Activated naive CD4-positive, alpha-beta T cell treated with Interleukin-2 at 50 U/mL for 16 hours (primary cell): ENCODE measurements at places on chromosomes 7 and 10.

GRCh38 chr7:114720725-114721124 lies 201.2 kb upstream of the MDFIC start:
- DNase-seq, result no peak

DNA sequence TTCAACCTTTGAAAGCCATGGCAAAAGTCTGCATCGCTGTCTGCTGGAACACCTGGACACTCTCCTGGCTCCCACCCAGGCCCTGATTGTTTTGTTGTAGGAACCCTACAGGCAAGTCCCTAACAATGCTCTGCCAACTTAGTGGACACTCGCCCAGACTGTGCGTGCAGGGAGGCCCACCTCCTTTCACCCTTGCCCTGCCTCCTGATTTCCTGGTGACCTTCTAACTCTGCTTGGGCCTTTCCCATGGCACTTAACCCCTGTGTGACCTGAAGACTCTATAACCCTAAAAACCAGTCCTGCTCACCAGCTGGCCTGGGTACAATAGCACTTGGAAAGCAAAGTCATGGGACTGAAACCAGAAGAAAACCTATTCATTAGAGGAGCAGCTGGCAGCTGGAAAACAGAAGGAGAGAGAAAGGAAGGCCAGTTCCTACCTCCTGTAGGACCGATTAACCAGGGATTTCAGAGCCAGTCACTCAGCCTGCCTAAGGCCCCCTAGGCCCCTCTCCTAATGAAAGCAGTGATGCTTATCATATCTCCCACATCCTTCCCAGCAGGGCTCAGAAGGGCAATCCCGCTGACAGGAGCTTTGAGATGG lies 82.7 kb upstream of the KMT2E start:
- DNase-seq, result no peak

DNA sequence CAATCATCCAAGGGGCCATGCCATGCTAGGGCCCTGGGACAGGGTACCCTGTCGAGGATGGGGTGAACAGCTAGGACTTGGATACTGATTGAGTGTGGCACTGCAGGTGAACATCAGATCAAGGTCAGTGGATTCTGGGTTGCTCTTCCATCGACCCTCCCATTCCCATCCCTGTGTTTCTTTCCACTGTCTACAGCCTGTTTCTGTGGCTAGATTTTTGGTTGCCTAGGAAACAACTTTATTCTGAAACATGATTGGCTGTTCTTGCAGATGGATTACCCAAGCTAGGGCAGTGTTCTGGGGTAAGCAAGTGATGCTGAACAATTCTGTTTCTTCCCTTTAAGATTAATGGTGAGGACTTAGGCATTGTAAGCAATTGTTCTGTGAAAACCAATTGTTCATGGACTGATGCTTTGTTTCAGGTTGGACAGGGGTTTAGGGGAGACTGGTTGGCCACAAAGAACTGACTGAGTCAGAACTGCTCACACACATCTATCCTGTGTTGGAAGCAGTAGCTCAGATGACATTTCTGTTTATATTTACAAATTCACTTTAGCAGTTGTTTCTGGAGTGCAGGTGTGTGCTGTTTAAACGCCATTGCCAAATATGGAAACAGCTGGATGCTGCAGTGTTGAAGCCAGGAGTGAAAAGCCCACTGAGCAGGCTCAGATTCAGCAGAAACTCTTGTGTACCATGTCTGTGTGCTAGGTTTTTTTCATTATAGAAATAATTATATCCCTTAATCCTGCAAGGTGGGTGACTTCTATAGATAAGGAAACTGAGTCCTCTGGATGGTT lies 102.3 kb upstream of the BTBD16 start:
- no peak for DNase-seq

DNA sequence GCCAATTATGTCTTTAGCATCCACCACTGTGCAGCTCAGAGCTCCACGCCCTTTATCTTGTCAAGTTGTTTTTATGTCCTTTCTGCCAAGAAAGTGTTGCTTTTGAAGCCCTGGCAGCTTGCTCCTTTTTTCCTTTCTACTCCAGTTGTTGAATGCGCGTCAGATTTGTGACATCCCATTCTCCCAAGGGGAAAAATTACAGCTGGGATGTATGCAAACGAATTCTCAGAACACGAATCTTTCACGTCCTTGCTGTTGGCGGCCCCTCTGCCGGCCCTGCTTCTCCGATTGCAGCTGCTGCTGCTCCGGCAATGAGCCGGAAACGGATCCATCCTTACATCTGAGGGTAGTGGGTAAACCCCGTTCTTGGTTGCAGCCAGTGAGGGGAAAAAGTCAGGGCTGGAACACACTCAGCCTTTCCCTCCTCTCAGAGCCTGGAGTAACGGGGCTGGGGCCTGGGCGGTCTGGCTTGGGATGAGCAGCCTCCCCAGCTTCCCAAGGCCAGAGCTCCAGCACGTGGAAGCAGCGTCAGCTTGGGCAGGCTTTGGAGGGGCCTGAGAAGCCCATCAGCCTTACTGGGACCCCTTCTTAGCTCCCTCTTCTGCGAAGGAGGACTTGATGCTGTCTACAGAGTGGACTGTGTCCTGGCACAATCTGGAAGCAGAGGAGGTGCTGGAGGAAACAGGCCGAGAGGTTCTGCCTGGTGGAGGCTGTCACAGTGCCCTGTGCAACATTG lies 79.0 kb upstream of the CHST15 start:
- no peak for DNase-seq

DNA sequence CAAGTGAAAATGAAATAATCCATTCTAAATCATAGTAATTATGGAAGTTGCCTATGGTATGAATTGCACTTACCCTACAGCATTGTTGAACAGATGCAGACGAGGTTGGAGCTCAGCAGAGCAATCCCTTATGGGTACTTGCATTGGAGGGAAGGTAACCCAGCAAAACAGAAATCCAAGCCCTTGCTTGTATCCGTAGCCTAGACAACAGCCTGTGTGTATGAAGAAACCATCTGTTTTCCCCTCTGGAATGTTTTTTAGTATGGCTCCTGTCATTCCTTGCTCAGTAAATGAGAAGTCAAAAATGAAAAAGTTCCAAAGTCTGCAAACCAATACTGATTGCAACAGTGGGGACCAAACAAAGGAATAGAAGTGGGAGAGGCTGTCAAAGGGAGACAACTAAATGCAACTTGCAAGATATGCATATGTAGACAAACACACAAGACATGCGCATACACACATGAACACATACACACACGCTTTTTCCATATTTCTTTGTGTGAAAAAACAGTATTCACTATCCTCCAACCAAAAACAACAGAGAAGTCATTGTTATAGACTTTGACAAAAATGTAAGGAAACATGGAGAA lies 260.8 kb downstream of the DYNC1I1 start:
- DNase-seq, result no peak

DNA sequence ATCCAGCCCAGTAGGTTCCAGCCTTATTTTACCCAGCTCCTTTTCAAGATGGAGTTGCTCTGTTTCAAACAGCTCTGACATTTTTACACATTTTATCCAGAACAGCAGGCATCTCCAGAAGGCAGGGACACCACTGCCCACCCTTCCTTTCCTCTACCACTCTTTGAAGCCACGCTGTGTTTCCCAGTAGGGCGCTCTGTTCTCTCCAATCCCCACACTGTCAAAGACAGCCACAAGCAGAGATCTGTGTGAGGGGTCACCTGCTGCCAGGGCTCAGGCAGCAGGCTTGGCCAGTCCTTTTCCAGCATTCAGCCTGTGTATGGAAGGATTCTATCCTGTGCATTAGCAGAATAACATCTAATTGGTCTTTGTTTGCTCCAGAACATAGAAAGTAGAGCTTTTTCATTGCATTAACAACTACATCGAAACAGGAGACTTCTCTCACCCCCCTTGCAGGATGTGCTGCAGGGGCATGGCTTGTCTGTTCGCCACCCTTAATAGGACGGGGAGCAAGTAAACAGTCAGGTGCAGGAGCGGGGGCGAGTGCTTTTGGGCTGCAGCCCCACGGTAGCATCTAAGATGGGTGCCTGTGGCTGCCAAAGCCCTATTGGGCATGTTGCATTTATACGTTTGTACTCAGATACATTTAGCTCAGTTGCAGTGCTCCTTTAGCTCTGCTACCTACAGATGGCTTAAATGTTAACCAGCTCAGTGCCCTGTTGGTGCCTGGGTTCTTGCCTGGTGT lies 326.1 kb downstream of the GALNT17 start:
- DNase-seq, result no peak

- no peak for DNase-seq
Observed at GRCh38 chr10:48983648-48984351, 44.2 kb upstream of the LRRC18 start.

- DNase-seq, result peak; percentile 63
Observed at GRCh38 chr10:69065406-69066361, 22.2 kb upstream of the SRGN start.

DNA sequence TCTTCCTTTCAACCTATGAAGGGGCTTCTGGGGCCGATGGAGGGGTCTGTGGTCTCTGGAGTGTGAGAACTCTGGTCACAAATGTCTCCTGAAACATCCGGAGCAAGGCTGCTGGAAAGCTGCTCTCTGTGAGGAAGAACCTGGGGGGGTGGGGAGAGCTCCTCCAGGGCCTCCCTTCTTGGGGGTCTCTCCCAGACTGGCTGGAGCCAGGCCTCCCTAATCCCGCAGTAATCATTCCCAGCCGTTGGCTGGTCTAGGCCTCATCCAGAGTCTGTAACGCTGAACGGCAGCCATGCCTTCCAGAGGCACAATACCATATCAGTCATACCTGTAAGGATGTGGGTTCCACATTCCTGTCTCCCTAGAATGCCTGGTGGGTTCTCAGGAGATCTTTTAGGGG lies 4.4 kb upstream of the LZTS2 start:
- DNase-seq, result no peak

DNA sequence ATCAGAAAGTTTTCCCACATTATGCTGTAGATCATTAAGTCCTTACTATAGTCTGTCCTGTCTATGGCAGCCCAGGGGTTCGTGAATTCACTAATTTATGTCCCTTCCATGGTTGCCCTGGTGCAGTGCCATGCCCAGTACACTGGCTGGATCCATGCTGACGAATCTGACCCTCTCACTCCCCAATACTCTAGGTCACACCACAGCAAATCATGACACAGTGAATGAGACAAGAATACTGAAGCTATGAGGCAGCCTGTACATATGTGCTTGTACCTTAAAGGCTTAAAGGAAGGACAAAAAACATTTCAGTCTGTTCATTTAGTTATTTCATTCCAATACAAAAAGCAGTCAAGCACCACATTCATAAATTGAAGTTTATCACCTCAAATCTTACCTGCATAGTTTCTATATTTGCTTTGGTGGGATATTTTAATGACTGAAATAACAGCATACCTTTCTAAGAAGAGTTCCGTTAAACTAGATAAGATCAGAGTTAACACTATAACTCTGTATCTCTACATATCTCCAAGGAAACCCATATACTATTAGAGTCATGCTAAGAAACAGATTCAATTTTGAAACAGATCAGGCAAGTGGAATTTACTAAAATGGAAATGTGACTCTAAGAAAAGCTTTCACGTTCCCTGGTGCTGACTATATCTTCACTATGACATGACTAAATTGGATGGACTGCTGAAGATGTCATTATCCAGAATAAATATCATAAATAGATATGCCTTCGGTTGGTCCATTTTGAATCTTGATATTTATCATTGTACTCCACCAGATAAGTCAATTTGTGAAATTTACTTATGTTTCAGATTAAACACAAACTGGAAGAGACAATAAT lies 36.7 kb downstream of the OSBPL3 start:
- DNase-seq, result no peak

DNA sequence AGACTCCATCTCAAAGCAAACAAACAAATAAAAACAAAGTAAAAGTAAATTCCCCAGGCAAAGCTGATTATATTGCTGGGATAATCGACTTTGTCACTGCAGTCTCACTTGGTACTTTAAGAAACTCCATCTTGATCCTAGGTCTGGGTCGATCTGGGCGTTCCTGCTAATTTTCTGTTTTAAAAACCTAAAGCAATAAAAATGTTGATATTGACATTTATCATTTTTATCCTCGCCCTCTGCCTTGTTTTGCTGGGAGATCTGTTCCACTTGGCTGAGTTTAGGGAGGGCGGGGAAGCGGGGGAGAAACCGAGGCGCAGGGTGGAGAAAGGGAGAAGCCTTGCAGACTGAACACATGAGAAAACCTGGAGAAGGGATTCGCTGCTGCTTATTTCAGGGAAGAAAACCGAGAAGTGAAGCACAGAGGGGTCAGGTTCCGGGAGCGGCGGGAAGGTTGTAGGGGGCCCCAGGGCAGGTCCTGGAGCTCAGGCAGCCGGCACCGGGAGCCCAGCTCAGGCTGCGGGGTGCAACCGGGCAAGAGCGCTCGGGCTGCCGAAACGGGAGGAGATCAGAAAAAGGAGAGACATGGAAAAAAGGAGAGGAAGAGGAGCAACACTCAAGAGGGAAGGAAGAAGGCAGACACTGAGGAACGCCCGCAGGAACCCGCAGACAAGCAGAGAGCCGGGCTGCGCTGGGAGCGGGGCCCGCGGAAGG lies 27.3 kb upstream of the KMT2C start:
- no peak for DNase-seq

DNA sequence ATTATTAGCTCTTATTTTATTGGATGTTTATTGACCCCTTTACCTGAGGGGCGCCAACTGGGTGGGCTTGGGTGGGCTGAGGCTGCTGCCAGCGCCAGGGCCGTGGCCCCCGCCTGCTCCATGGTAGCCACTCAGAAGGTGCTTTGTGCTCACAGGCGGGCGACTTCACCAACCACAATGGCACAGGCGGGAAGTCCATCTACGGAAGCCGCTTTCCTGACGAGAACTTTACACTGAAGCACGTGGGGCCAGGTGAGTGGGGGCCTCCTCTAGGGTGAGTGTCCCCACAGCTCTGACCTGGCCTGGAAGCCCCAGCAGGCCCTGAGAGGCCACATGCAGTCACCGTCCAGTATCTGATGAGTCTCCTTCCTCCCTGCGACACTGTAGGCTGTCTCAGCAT lies 4.1 kb downstream of the PPIF start:
- DNase-seq, result no peak

DNA sequence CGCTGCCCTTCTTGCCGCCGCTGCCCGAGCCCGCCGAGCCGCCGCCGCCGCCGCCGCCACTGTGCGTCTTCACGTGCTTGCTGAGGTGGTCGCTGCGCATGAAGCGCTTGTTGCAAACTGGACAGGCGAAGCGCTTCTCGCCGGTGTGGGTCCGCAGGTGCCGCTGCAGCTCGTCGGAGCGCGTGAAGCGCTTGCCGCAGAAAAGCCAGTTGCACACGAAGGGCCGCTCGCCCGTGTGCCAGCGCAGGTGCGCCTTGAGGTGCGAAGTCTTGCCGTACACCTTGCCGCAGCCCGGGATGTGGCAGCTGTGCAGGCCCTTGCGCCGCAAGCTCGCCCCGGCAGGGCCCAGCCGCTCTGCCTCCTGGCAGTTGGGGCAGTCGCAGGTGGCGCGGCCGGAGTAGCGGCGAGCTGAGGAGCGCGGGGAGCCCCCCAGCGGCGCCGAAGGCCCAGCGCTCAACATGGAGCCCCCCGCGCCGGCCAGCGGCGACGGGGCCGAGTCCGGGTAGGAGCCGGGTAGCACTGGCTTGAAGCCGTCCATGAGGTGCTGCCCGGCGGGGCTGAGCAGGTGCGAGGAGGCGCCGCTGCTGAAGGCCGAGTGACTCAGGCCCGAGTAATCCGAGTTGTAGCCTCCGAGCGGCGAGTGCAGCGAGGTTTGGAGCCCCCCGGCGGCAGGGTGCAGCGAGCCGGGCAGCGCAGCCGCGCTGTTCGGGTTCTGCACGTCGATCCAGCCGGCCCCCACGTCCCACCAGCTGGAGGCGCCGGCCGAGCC lies 2.1 kb downstream of the SP8 start:
- no peak for DNase-seq
